ENCODE measurements at places on chromosomes 2 and 18. TPM values are rescaled to one million over a fixed set of nuclear protein-coding genes. Genes with fewer than 3 reads are reported as not detected.

The IL36RN gene
- not detected for total RNA-seq

DNA sequence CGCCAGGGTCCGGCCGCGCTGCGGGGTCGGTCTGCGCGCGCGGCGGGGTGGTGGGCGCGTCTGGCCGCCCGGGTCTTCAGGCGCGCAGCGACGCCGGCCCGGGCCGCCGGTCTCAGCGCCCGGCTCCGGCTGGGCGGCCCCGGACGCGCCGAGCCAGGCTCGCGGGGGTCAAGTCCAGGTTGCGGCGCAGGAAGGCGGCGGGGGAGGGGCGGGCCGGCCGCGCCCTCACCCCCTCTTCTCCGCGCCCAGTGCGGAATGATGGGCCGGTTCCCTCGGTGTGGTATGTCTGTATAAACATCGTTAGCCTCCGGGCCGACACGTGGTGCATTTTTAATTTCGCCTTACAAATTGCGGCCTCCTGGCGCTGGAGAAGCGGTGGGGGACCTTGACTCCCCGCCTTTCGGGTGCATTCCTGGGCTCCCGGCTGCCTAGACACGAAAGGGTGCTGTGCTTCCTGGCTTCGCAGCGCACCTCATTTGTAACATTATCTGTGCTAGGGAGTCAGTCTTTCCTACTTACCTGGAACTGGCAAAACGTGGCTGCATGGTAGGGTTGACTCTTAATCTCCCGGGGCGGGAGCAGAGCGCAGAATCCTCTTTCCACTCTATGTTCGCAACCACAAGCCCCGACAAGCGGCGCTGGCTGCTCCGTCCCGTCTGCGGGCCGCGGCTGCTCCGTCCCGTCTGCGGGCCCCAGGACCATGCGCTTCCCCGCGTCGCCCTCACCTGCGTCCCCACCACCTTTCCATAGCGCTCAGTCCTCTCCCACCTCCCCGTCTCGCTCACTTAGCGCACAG, 69.0 kb downstream of the CTAGE1 start:
- H3K36me3 ChIP-seq, result no peaks in the 10 kb centered on the region
- peaks cover 38% of the 10 kb centered on the region for H3K27me3 ChIP-seq
- peaks cover 6% of the 10 kb centered on the region for H3K4me1 ChIP-seq
- peak; percentile 9 for DNase-seq
- H3K27ac ChIP-seq, result no peak overlapping the region
- H3K4me3 ChIP-seq, result peak overlapping the region; percentile 49

The ANO7 gene
- 2.4 TPM for total RNA-seq

DNA sequence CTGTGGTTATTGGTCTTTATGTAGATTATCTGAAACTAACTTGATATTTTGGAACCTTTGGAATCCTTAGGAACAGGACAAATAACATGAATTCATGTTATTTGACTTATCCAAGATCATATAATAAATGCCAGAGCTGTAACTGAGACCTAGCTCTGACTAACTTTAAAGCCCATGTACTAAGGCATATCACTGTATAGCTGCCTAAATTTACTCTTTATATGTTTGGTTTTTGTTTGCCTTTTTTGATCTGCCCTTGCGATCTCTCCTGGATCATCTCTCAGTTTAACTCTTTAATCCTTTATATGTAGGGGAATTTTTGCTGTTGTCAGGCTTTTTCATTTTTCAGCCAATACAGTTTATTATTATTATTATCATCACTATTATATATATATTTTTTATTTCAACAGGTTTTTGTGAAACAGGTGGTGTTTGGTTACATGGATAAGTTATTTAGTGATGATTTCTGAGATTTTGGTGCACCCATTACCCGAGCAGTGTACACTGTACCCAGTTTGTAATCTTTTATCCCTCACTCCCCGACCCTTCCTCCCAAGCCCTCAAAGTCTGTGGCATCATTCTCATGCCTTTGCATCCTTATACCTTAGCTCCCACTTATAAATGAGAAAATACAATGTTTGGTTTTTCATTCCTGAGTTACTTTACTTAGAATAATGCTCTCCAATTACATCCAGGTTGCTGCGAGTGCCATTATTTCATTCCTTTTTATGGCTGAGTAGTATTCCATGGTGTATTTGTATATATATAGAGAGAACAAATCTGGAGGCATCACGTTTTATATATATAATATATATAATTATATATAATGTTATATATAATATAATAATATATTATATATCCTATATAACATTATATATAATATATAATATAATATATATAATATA, 48.9 kb downstream of the APLF start:
- peaks cover 7% of the 10 kb centered on the region for H3K4me1 ChIP-seq
- H3K36me3 ChIP-seq, result no peaks in the 10 kb centered on the region
- no peak overlapping the region for H3K27ac ChIP-seq
- no peak for DNase-seq

DNA sequence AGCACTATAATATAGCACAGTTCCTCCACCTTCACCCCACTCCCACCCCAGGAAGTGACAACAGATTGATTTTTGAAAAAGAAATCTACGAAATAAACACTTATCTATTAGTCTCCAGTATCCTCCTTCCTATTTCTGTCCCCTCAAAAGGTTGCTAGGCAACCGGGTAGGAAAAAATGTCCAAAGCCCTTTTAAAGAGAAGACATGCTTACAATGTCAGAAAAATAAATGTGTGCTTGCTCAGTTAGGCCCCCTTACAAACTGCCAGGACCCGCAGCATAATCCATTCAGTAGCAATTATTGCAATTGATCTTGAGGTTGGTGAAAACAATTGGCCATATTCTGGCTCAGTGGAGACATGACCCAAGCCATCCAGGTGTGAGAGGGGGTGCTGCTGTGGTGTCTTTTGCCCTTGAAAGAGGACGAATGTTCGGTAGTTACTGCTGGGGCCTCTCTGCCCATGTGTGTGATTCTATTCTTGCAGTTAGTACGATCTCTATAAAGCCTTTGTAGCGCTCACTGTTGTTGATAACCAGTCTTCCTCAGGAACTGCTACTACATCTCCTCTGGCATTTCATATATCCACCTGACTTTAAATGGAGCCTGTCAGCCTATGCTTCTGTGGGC, 144.3 kb downstream of the MYO3B start:
- H3K27me3 ChIP-seq, result peaks cover 8% of the 10 kb centered on the region
- no peaks in the 10 kb centered on the region for H3K36me3 ChIP-seq
- H3K27ac ChIP-seq, result no peak overlapping the region
- H3K4me3 ChIP-seq, result no peak overlapping the region

DNA sequence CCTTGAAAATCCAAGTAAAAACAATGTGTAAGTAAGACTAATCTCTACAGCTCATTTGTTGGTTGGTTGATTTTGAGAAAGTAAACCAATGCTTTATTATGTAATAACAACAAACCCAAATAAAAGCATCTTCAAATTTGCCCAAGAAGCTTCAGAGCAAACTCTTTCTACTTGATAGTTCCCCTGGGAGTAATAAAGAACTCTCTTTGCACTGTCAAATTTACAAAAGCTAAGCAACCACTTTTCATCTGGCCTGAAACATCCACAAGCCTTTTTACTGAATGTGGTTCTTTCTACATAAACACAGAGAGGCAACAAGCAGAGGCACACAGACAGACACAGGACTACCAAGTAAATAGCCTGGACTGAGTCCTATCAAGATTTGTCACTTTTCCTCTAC, 28.8 kb upstream of the CACNB4 start:
- no peaks in the 10 kb centered on the region for H3K4me1 ChIP-seq
- DNase-seq, result no peak
- no peaks in the 10 kb centered on the region for H3K27me3 ChIP-seq
- peaks cover 20% of the 10 kb centered on the region for H3K36me3 ChIP-seq
- no peak overlapping the region for H3K4me3 ChIP-seq

The UGT1A6 gene
- total RNA-seq, result not detected

The MYL12B gene
- 301 TPM for total RNA-seq

GRCh38 chr18:31426871-31427406, 20.6 kb upstream of the DSG3 start:
- no peaks in the 10 kb centered on the region for H3K36me3 ChIP-seq
- DNase-seq, result no peak
- H3K27me3 ChIP-seq, result no peaks in the 10 kb centered on the region
- H3K27ac ChIP-seq, result no peak overlapping the region

DNA sequence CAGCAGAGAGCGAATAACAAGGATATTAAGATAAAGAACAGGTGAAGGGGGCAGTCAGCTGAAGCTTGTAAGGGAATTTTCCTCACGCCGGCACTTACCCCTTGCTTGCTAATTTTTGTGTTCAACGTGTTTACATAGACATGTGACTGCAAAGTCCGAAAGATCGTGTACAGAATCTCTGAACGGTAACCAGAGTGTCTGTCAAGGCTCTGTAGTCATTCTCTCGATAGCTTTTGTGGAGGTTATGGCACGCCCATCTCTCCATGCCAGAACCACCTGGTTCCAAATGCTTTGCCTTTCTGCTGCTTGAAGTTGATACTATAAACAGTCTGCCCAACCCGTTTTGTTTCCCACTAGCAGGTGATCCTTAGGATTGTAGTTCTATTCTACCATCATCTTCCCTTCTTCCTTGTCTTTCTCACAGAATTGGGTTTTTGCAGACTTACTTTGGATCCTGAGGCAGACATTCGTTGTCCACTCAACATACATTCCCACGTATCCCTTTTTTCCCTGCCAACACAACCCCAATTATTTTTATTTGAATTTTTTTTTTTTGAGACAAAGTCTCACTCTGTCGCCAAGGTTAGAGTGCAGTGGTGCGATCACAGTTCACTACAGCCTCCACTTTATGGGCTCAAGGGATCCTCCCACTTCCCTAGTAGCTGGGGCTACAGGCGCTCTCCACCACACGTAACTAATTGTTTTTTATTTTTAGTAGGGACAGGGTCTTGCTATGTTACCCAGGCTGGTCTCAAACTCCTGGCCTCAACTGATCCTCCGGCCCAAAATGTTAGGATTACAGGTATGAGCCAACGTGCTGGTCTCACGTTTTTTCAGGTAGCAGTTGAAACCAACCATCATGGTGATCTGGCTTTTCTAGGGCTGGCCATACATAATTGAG, 1.3 kb upstream of the USP34 start:
- peaks cover 31% of the 10 kb centered on the region for H3K36me3 ChIP-seq
- no peaks in the 10 kb centered on the region for H3K27me3 ChIP-seq
- H3K4me3 ChIP-seq, result peak overlapping the region; percentile 83

The DLGAP1 gene
- total RNA-seq, result 0.14 TPM

GRCh38 chr2:181916726-181917718, 25.5 kb downstream of the ITPRID2 start:
- H3K27me3 ChIP-seq, result no peaks in the 10 kb centered on the region
- H3K36me3 ChIP-seq, result peaks cover 49% of the 10 kb centered on the region
- H3K4me3 ChIP-seq, result no peak overlapping the region
- no peaks in the 10 kb centered on the region for H3K4me1 ChIP-seq

The MYO5B gene
- total RNA-seq, result 0.18 TPM

- H3K27ac ChIP-seq, result no peak overlapping the region
- H3K36me3 ChIP-seq, result no peaks in the 10 kb centered on the region
- no peak for DNase-seq
- peaks cover 29% of the 10 kb centered on the region for H3K27me3 ChIP-seq
- no peak overlapping the region for H3K4me3 ChIP-seq
These were observed 95.4 kb upstream of the CYP1B1 start for GRCh38 chr2:38171208-38171855.

DNA sequence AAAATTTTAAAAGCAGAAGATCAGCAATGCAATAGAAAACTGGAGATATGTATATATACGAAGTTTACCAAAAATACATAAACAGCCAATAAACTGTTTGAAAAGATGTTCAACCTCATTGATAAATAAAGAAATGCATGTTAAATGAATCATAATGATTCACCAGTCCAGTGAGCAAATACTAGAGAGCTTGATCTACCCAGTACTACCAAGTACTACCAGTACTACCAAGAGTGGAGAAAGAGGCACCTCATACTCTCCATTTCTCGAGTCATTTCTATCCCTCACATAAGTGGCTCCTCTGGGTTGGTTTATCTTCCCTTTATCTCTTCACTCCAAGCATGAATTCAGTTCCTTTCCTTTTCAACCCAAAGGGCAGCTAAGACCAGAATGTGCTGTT, 138.9 kb downstream of the MREG start:
- no peak for DNase-seq
- H3K27me3 ChIP-seq, result peaks cover 1% of the 10 kb centered on the region
- no peak overlapping the region for H3K27ac ChIP-seq
- no peaks in the 10 kb centered on the region for H3K36me3 ChIP-seq

The DSG1 gene
- total RNA-seq, result not detected

GRCh38 chr18:12234451-12235190, 19.5 kb upstream of the CIDEA start:
- no peak overlapping the region for H3K4me3 ChIP-seq
- H3K27ac ChIP-seq, result no peak overlapping the region
- peaks cover 30% of the 10 kb centered on the region for H3K27me3 ChIP-seq
- no peak for DNase-seq
- H3K4me1 ChIP-seq, result no peaks in the 10 kb centered on the region
- no peaks in the 10 kb centered on the region for H3K36me3 ChIP-seq

DNA sequence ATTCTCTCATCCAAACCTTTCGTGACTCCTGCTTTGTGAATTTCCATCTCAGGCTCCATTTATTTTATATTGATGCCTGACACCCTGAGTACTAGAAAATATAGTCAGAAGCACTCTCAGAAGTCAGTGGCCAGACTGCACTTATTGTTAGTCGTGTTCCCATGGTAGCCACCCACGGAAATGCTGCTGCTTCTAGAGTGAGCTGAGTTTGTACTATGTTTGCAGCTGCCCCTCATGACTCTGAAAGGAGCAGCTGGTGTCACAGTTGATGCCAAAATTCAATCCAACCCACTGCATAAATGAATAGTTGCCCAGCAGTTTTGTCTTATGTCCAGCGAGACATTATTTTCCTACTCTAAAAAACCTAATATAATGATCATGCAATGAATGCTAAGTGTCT, 265.2 kb upstream of the SPHKAP start:
- no peak for DNase-seq
- H3K36me3 ChIP-seq, result no peaks in the 10 kb centered on the region
- no peak overlapping the region for H3K4me3 ChIP-seq
- H3K4me1 ChIP-seq, result no peaks in the 10 kb centered on the region
- H3K27ac ChIP-seq, result no peak overlapping the region
- no peaks in the 10 kb centered on the region for H3K27me3 ChIP-seq

GRCh38 chr18:3596637-3597384, 146.8 kb downstream of the TGIF1 start:
- peak overlapping the region; percentile 99 for H3K27ac ChIP-seq
- peaks cover 33% of the 10 kb centered on the region for H3K36me3 ChIP-seq
- no peaks in the 10 kb centered on the region for H3K27me3 ChIP-seq
- DNase-seq, result peak; percentile 73

DNA sequence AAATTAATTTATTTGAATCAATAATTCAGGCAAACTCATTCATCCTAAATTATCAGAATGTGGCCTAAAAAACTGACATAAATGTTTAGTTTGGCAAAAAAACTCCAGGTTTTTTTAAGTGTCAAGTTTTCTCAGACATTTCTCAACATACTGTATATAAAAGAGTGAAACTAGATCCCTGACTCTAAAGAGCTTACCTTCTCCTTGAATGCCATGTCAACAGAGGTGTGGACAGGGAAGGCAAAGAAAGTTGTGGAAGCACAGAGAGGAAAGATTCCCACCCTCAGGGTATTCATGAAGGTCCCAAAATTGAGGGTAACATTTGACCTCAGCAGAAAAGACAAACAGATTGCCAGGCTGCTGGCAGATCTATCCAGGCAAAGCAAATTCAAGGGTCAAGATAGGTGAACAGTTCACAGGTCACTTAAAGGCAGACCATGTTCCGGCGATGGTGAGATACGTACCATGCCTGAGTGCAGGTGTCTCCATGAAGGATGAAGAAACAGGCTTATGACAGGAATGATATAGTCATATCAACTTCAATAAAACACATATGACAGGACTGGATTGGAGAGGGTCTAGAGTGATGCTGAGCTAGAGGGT, 1638.3 kb upstream of the ZEB2 start:
- H3K27ac ChIP-seq, result no peak overlapping the region
- no peaks in the 10 kb centered on the region for H3K36me3 ChIP-seq
- no peak overlapping the region for H3K4me3 ChIP-seq
- no peaks in the 10 kb centered on the region for H3K27me3 ChIP-seq
- no peak for DNase-seq
- H3K4me1 ChIP-seq, result no peaks in the 10 kb centered on the region

Measured in activated CD4-positive, alpha-beta T cell treated with anti-CD3 and anti-CD28 coated beads for 36 hours (primary cell).